ENCODE measurements at places on chromosomes 12 and 14. TPM values are rescaled to one million over a fixed set of nuclear protein-coding genes. Genes with fewer than 3 reads are reported as not detected.

The CMA1 gene
- total RNA-seq = not detected

GRCh38 chr14:99660006-99660566 lies 15.2 kb downstream of the HHIPL1 start:
- no peaks in the 10 kb centered on the region for H3K4me1 ChIP-seq
- no peaks in the 10 kb centered on the region for H3K36me3 ChIP-seq
- no peak overlapping the region for H3K4me3 ChIP-seq
- H3K27me3 ChIP-seq = peaks cover 4% of the 10 kb centered on the region
- no peak for DNase-seq

DNA sequence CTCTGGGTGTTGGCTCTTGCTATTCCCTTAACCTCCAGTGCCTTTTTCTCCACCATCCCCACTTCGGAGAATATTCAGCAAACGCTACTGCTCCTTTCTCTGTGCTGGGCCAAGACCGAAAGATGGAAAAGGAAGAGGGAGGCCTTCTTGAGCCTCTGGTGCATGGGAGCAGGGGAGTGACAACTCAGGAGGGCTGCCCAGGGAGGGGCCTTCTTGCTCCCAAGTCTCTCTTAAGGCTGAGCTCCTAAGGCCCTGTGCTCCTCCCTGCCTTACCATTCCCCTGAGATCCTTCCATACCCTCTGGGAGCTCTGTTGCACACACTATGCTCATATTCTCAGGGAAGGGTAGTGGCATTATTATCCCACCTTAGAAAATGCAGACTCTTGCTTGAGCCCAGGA lies 34.9 kb downstream of the SH2B3 start:
- no peak overlapping the region for H3K4me3 ChIP-seq
- H3K36me3 ChIP-seq = no peaks in the 10 kb centered on the region
- peak overlapping the region; percentile 9 for H3K27ac ChIP-seq
- DNase-seq = no peak
- peaks cover 97% of the 10 kb centered on the region for H3K4me1 ChIP-seq
- no peaks in the 10 kb centered on the region for H3K27me3 ChIP-seq

DNA sequence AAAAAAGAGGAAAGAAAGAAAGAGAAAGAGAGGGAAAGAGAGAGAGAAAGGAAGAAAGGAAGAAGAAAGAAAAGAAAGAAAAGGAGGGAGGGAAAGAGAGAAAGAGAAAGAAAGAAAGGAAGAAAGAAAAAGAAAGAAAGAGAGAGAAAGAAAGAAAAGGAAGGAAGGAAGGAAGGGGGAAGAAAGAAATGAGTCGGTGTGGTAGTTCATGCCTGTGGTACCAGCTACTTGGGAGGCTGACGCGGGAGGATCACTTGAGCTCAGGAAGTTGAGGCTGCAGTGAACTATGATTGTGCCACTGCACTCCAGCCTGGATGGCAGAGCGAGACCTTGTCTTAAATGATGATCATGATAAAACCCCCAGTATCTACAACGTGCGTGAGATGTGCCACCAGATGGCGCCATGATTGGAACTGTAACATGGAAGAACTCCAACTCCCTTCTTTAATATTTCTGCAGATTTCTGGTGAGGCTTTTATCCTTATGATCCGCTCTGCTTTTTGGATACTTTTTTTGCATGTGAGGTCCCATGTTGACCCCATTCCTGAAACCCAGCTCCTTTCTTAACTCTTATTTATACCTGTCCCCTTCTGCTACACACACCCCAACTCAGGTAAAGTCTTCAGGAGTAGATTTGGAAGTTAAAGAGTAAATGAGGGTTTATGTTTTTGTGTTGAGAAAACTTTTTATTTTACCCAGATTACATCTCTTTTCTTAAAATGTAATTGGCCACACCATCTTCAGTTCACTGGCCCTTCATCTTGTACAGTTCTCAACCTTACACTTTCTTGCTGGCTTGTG lies 25.6 kb downstream of the RNASE10 start:
- H3K27ac ChIP-seq = no peak overlapping the region
- H3K4me3 ChIP-seq = no peak overlapping the region
- peak; percentile 61 for DNase-seq
- no peaks in the 10 kb centered on the region for H3K4me1 ChIP-seq
- H3K36me3 ChIP-seq = no peaks in the 10 kb centered on the region

- DNase-seq = no peak
- peaks cover 8% of the 10 kb centered on the region for H3K4me1 ChIP-seq
- peaks cover 79% of the 10 kb centered on the region for H3K36me3 ChIP-seq
- no peak overlapping the region for H3K27ac ChIP-seq
- no peaks in the 10 kb centered on the region for H3K27me3 ChIP-seq
- H3K4me3 ChIP-seq = no peak overlapping the region
Observed at GRCh38 chr14:95471476-95471875, 45.0 kb downstream of the SYNE3 start.

GRCh38 chr12:8664228-8664913 lies 1.7 kb upstream of the MFAP5 start:
- H3K27ac ChIP-seq = no peak overlapping the region
- no peaks in the 10 kb centered on the region for H3K27me3 ChIP-seq
- no peaks in the 10 kb centered on the region for H3K36me3 ChIP-seq
- no peak for DNase-seq

DNA sequence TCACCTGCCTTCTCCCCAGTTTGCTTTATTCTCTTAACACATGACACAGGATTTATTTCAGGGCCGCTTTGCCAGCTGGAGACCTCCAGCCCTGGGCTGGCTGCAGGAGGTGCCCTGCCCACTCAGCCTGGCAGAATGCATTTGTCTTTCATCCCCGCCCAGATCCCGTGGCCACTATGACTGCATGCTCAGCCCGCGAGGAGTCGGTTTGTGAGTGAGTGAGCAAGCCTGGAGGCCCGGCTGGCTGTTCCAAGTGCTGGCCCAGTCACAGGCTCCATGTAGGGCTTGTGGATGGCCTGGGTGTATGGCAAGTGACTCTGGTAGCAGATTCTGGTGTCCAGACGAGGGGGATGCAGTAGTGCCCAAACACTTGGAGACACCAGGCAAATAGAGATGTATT lies 2.1 kb downstream of the TDP1 start:
- peaks cover 4% of the 10 kb centered on the region for H3K36me3 ChIP-seq
- H3K4me1 ChIP-seq = peaks cover 50% of the 10 kb centered on the region
- DNase-seq = no peak
- no peaks in the 10 kb centered on the region for H3K27me3 ChIP-seq
- no peak overlapping the region for H3K4me3 ChIP-seq

DNA sequence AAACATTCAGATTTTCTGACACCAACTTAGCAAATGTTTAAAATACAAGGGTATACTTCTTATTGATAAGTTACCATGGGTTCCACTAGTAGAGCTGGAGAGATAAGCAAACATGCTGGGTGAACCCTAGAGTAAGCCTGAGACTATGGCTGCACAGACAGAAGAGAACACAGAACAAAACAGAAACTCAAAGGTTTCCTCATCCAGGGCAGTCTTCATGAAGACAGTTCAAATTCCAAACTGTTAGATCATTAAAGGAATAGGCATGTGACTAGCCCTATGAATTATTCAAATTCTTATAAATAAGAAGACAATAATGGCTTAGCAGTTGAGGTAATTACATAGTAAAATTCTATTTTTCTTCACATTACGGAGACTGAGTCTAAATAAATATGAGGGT lies 28.1 kb downstream of the BTBD7 start:
- peaks cover 15% of the 10 kb centered on the region for H3K4me1 ChIP-seq
- H3K27ac ChIP-seq = no peak overlapping the region
- no peak for DNase-seq
- no peaks in the 10 kb centered on the region for H3K27me3 ChIP-seq
- no peaks in the 10 kb centered on the region for H3K36me3 ChIP-seq
- H3K4me3 ChIP-seq = no peak overlapping the region

DNA sequence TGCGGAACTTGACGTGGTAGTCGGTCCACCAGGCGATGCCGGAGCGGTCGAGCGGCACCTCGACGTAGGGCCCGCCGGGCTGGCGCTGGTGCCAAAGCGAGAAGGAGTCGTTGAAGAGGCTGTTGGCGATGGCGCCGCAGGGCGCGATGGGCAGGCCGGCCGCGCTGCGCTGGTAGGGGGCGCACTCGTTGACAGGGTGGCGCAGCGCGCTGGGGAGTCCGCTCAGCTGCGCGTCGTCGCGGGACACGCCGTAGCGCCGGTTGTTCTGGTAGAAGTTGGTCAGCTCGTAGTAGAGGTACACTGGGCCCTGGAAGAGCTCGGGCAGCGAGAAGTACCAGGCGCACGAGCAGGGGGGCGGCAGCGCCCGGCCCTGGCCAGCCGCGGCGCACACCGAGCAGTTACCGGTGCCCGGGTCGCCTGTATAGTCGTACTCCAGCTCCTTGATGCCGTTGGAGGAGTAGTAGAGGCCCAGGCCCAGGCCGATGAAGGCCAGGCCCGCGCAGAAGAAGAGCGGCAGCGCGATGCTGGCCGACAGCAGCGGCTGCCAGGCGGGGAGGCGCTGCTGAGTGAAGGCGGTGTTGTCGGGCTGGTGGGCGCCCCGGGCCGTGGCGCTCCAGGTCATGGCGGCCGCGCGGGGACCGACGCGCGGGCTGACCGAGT lies 482 bp downstream of the TMEM30B start:
- DNase-seq = peak; percentile 81
- peaks cover 16% of the 10 kb centered on the region for H3K4me1 ChIP-seq
- H3K4me3 ChIP-seq = peak overlapping the region; percentile 45
- H3K36me3 ChIP-seq = no peaks in the 10 kb centered on the region
- H3K27me3 ChIP-seq = no peaks in the 10 kb centered on the region

DNA sequence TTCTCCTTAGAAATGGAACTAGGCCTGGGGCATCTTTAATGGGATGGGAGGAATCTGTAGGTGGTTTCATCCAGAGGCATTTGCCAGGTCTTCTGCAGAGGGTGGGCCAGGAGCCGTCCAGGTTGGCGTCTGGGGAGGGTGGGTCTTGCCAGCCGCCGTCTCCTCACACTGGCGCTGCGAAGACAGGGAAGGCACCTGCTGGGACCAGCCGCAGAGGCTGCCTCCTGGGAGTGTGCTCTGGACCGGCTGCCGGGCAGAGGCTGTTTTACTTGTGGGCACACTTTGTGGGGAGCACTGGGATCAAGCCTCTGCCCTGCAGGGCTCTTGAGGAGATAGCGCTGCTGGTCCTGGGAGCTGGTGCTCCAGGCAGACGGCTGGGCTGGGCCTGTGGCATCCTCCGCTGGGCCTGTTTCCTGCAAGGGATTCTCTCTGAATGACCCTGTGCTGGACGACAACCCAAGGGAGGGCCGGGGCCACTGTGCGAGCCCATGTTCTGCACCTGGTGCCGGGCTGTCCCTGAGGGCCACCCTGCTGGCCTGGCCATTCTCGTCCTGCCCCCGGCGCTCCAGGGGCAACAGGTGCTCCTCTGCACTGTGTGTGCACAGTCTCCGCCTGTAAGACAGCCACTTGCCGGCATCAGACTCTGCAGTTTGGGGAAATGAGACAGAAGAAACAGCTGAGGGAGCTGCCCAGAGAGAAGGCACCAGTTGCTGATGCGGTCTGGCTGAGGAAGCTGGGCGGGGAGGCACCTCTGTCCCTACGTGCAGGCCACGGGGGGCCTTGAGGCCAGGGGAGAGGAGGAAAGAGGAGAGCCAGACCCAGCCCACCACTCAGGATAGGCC lies 10.0 kb upstream of the TEX22 start:
- no peak for DNase-seq
- no peak overlapping the region for H3K27ac ChIP-seq
- no peaks in the 10 kb centered on the region for H3K4me1 ChIP-seq
- H3K36me3 ChIP-seq = no peaks in the 10 kb centered on the region
- no peaks in the 10 kb centered on the region for H3K27me3 ChIP-seq

GRCh38 chr14:59044707-59045106 lies 143.8 kb upstream of the DAAM1 start:
- DNase-seq = no peak
- no peaks in the 10 kb centered on the region for H3K27me3 ChIP-seq
- H3K4me3 ChIP-seq = no peak overlapping the region
- H3K4me1 ChIP-seq = no peaks in the 10 kb centered on the region
- no peaks in the 10 kb centered on the region for H3K36me3 ChIP-seq
- no peak overlapping the region for H3K27ac ChIP-seq

DNA sequence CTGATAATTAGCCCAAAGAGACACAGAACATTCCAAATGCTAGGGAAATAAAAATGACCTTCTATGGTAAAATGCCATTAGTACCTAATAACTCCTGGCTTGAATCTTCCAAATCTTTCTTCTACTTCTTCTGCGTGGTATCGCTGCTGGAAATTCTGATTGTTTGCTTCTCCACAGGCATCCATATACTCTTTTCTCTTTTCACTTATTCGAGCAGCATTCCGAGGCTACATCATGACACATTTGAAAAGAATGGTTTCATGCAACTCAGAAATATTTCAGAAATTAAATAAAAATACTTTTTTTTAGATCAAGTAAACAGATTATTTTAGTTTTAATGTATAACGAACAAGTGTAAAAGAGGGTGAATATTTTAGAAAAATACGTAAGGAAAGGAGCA lies 18.9 kb downstream of the ZCCHC8 start:
- H3K27me3 ChIP-seq = no peaks in the 10 kb centered on the region
- no peak for DNase-seq
- H3K27ac ChIP-seq = no peak overlapping the region
- H3K36me3 ChIP-seq = peaks cover 46% of the 10 kb centered on the region
- H3K4me1 ChIP-seq = no peaks in the 10 kb centered on the region
- H3K4me3 ChIP-seq = no peak overlapping the region

- H3K27ac ChIP-seq = no peak overlapping the region
- H3K36me3 ChIP-seq = no peaks in the 10 kb centered on the region
- DNase-seq = no peak
Observed at GRCh38 chr12:97800561-97800960, 338.0 kb downstream of the RMST start.

GRCh38 chr12:79552192-79552591 lies 138.6 kb downstream of the PAWR start:
- no peak overlapping the region for H3K27ac ChIP-seq
- no peaks in the 10 kb centered on the region for H3K36me3 ChIP-seq
- H3K27me3 ChIP-seq = no peaks in the 10 kb centered on the region
- no peak overlapping the region for H3K4me3 ChIP-seq
- no peak for DNase-seq

- H3K27me3 ChIP-seq = no peaks in the 10 kb centered on the region
- DNase-seq = no peak
- no peak overlapping the region for H3K27ac ChIP-seq
- H3K4me1 ChIP-seq = no peaks in the 10 kb centered on the region
Observed at GRCh38 chr14:58882577-58883018, 244.8 kb downstream of the DACT1 start.

The TSPAN19 gene
- total RNA-seq = not detected

- DNase-seq = no peak
- H3K36me3 ChIP-seq = peaks cover 5% of the 10 kb centered on the region
Observed at GRCh38 chr12:123655420-123655819, 15.5 kb upstream of the TCTN2 start.

The FSCB gene
- not detected for total RNA-seq

DNA sequence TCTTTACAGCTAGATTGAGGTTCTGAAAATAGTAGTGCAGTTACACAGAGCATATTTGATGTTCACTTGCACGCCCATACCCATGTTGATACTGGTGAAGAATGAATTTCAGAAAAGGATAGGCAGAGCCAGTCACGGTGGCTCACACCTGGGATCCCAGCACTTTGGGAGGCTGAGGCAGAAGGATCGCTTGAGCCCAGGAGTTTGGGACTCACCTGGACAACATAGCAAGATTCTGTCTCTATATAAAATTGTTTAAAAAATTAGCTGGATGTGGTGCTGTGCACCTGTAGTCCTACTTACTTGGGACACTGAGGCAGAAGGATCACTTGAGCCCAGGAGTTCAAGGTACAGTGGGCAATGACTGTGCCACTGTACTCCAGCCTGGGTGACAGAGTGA lies 56.6 kb downstream of the MDM2 start:
- H3K4me3 ChIP-seq = no peak overlapping the region
- DNase-seq = no peak

- H3K27ac ChIP-seq = no peak overlapping the region
- no peaks in the 10 kb centered on the region for H3K27me3 ChIP-seq
- H3K36me3 ChIP-seq = no peaks in the 10 kb centered on the region
- no peaks in the 10 kb centered on the region for H3K4me1 ChIP-seq
- DNase-seq = no peak
Observed at GRCh38 chr14:72554994-72555608, 338.8 kb downstream of the DPF3 start.

Measured in CD4-positive, alpha-beta memory T cell (primary cell).